ENCODE measurements at places on chromosomes 7 and 10.

GRCh38 chr10:93535293-93535692 is 31.2 kb upstream of the FFAR4 start:
- no peak for DNase-seq

DNA sequence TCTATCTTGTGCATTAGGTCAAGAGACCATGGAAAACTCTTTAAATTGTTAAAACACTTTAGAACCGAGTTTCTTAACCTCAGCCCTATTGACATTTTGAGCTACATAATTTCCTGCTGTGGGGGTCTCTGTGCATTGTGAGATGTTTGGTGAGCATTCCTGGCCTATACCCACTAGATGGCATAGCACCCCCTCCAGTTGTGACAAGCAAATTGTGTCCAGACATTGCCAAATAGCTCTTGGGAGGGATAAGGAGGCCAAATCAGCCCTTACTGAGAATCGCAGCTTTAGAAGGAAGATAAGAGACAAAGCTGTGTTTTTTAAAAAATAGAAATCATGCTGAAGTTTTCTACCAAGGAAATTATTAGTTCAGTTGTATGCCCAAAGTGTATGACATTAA is 1158.5 kb upstream of the C7orf33 start:
- no peak for DNase-seq

GRCh38 chr7:80770061-80770460 is 131.6 kb downstream of the CD36 start:
- no peak for DNase-seq

DNA sequence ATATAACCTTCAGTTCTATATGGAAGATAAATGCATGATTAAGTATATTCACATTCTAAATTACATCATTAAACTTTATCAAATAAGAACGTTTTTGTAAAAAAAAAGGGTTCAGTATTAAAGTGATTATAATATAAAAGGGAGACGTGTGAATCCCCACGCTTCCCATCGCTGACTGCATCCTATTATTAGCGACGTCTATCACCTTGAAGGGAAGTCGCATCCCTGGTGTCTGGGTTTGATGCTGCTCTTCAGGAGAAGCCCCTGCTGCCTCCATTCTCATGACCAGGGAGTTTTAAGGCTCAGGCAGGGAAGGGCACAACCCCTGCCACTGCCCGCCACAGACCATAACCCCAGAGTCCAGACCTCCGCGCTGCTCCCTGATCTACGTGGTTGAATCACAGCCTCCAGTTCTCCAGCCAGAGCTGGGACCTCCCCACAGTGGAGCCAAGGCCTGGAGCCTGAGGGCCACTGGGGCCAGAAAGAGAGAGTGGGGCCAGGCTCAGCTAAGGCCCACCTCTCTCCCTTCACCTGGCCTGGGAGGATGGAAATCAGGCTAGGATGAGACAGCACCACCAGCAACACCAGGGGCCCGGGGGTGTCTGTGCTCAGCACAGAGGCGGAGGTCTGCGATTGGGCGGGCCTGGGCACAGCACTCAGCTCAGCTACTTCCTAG is 130.6 kb downstream of the TCERG1L start:
- no peak for DNase-seq

Data from femur (tissue), 1 donor.